Stimulated activated CD4-positive, alpha-beta T cell treated with anti-CD3 and anti-CD28 coated beads, Interleukin-4, amount 100 ng/mL, for 24 hours (primary cell): ENCODE measurements at places on chromosomes 7 and 10.
A peak's percentile ranks its signal among the peaks of the same experiment; 100 is the strongest.

GRCh38 chr7:77538281-77539212 lies 1.5 kb downstream of the PTPN12 start:
- DNase-seq = no peak

GRCh38 chr7:72030994-72031667 lies 381.0 kb downstream of the CALN1 start:
- no peak for DNase-seq

DNA sequence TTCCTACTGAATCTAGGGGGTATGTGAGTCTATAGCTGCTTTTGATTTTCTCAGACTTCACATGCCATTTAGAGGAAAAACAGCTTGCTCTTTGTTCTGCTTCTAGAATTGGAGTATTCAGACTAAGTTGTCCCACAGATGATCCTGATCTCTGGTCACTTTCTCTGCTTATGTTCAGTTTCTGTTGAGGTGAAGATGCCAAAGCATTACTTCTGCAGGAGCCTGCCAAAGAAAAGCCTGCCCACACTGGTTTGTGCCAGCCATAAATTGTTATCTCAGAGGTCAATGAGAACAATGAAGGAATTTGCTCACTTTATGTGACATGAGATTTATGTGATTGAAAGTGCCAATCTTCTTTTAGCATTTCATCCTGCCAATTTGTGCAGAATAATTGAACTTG lies 163.6 kb downstream of the CDK14 start:
- DNase-seq = no peak

GRCh38 chr7:158052381-158053060 lies 535.1 kb downstream of the PTPRN2 start:
- no peak for DNase-seq

DNA sequence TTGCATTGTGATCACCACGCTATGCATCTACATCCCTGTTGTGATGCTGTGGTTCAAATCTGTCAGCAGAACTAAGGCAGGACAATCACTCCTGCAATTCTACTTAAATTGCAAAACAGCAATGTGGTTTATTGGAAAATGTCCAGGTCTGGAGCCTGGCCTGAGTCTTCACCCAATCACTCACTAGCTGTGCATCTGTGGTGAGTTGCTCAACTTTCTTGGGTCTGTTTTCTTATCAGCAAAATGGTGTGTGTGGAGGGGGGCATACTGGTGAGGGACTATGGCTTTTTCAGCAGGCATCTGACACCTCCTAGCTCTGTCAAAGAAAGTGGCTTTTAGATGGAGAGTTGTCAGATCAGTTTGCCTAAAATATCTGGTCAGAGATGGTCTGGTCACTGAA lies 108.3 kb upstream of the FEZF1 start:
- DNase-seq = no peak

GRCh38 chr10:97318772-97319651 lies at the start of gene FRAT1:
Gene FRAT1 (plus strand): TSS chr10:97319271. CDS start chr10:97319454, 183 bp downstream.
- peak; percentile 87 for DNase-seq

DNA sequence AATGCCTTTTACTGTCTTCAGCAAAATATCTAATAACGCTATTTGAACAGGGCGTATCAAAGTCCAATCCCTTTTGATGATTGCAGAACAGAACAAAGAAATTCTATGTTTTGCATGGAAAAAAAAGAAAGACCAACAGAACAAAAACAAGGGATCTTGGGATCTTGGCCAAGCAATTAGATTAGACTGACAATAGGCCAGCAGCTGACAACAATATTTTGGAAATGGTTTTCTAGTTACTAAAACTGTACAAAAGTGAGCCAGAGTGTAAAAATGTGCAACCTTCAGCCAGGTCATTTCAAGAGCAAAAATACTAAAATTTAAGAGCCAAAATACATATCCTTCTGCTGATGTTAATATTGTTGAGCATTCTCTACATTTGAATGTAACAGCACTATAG lies 716.5 kb upstream of the KCND2 start:
- DNase-seq = no peak

DNA sequence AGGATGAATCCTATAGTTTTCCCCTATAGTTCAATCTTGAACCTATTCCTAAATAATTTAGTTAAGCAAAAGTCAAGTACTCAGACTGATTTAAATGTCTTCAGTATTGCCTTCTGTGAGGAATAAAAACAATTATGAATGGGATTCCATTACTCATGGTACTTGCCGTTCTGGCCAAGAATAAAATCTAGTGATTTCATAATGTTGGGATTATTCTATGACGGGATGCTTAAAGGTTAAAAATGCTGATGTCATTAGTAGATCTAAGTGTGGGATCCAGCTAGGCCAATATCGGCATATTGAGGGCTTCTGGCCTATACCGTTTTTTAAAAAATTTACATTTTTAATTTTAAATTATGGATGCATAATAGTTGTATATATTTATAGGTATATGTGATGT lies 5.3 kb downstream of the BPGM start:
- no peak for DNase-seq

DNA sequence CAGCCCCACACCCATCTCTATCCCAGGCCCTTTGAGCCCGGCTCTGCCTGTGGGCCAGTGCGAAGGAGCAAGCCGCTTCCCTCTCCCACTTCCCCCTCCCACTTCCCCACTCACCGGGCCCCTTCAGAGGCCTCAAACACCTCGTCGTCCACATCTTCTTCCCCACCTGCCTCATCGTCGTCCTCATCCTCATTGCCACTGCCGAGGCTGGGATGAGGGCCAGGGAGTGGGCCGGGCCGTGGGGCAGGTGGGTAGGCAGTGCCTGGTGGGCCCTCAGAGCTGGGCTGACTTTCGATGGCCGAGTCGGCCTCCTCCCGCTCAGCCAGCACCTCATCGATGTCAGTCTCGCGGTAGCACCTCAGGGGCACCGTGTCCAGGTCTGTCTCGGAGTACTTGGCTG lies 3.8 kb downstream of the PSD start:
- DNase-seq = no peak

- no peak for DNase-seq
Observed at GRCh38 chr7:20146451-20146850, 70.7 kb downstream of the MACC1 start.

- DNase-seq = no peak
Observed at GRCh38 chr7:151243045-151243349, 5.5 kb downstream of the SMARCD3 start.

DNA sequence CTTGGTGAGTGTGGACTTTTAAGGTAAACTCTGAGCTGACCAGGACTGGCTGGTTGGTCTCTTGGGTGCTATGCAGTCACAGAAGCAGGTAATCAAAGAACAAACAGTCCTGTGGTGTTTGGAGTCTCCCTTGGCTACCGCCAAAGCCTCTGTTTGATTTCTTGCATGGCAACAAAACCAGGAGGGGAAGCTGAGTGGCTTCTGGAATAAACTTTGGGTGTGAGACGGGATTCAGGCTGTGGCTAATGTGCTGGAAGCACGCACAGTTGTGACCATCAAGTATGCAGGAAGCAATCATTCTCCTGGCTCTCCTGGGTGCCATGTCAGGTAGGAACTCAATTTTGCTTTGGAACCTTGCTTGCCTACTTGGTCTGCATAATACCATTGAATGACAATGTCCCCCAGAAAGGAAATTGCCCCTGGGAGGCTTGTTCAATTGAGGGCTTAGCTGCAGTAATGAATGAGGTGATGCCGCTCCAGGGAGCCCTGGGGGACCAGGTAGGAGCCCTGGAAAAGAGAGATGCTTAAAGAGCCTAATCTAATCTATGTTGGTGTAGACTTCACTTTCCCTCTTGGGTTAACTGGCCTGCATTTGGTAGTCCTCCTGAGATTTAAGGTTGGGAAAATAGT lies at the start of gene CDHR3:
Gene CDHR3, plus strand, starts transcription at position 227 of the 630 bp plus-strand sequence. Its CDS starts 55 bp downstream, at position 282.
- DNase-seq = no peak

DNA sequence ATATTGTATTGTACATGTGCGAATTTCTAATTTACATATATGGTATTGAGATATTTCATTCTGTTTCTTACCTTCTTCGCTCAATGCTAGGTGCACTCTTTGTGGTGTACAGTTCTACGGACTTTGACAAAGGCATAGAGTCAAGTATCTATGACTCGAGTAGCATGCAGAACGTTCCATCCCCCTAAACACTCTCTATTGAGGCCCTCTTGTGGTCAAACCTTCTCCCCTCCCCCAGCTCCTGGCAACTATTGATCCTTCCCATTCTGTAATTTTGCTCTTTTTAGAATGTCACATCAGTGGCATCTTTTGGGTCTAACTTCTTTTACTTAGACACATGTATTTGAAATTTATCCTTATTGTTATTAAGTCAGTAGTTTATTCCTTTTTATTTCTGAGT lies 30.7 kb upstream of the GDF10 start:
- no peak for DNase-seq

- DNase-seq = no peak
Observed at GRCh38 chr10:86671985-86672710, 3.8 kb downstream of the LDB3 start.

- no peak for DNase-seq
Observed at GRCh38 chr10:124606822-124607221, 137.4 kb downstream of the FAM53B start.

GRCh38 chr7:130397758-130398073 lies 17.4 kb downstream of the CPA1 start:
- no peak for DNase-seq

DNA sequence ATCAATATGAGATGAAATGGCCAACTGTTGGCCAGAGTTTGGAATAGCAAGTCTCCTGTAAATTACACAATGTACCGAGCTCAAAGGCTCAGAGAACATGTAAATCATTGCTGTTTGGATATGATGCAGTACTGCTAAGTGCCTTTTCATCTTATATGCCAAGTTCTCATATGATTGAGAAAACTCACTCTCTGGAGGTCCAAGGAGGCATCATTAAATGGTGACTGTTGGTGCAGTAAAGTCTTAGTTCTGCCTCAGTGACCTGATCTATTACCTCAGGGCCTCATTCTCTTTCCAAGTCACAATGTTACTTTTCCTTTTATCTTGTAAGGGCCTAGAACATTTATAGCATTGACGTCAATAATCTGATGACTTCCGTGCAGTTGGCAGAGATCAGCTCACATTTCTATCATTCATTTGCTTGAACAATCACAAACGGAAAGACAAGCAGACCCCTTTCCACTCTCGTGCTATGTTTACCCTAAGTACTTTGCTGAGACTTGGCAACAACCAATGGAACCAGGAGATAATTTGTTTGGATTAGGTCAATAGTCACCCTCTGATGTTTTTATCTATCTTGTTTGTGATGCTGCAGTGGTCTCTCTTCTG lies 32.6 kb upstream of the PDK4 start:
- DNase-seq = no peak

DNA sequence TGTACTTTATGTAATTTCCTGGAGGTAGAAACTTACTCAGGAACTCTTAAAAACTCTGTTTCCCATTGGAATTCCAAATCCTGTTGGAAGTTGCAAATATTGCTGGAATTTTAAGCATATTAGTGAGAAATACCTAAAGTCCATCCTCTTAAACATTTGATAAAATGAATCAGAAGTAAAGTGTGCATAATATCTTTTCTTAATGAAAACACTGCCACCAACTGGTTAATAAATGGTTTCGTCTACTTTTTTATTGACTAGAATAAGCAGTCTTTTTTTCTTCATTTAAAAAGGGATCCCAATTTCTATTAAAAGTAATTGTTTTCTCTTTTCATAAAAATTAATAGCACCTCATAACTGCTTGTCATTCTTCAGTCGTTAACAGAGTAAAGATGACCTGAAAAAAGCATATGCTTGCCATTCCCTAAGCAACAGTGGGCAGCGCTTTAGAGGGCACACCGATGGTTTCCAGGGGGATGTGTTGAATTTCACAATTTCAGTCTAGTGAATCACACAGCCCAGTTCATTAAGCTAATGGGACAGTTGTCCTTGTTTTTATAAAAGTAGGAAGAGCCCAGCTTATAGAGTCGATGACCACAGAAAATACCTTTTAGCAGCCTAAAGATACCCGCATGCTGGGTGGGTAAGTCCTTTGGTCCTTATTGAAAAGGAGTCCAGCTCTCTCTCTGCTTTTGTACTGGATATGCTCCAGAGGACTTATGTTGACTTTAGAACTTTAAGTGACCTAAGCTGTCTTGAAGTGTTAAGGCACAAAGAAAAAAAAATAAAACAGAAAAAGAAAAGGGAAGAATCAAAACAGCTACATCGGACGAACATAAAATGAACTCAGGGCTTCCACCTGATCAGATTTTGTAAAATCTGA lies 28.5 kb downstream of the NPS start:
- no peak for DNase-seq

DNA sequence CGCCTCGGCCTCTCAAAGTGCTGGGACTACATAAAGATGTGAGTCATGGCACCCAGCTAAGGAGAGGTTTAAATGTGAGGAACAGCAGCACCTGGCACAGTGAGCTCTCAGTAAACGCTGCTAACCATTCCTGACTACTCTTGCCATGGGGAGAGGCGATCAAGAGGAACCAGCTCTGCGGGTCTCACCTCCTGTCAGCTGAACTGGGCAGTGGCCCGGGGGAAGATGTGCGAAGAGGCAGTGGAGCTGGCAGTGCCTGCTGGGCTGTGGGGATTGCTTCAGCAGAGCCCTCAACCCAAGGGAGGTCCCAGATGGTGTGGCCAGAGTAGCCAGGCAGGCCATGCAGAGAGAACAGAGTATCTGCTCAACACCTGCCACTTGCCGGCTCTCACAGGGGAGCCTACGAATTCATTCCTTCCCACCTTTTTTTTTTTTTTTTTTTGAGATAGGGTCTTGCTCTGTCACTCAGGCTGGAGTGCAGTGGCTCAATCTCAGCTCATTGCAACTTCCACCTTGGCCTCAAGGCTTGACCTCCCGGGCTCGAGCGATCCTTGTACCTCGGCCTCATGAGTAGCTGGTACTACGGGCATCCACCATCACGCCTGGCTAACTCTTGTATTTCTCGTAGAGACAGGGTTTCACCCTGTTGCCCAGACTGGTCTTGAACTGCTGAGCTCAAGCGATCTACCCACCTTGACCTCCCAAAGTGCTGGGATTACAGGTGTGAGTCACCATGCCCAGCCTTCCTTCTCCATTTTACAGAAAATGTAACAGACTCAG lies 6.8 kb downstream of the POLM start:
- DNase-seq = no peak

- no peak for DNase-seq
Observed at GRCh38 chr7:123260428-123260960, 60.7 kb upstream of the SLC13A1 start.

DNA sequence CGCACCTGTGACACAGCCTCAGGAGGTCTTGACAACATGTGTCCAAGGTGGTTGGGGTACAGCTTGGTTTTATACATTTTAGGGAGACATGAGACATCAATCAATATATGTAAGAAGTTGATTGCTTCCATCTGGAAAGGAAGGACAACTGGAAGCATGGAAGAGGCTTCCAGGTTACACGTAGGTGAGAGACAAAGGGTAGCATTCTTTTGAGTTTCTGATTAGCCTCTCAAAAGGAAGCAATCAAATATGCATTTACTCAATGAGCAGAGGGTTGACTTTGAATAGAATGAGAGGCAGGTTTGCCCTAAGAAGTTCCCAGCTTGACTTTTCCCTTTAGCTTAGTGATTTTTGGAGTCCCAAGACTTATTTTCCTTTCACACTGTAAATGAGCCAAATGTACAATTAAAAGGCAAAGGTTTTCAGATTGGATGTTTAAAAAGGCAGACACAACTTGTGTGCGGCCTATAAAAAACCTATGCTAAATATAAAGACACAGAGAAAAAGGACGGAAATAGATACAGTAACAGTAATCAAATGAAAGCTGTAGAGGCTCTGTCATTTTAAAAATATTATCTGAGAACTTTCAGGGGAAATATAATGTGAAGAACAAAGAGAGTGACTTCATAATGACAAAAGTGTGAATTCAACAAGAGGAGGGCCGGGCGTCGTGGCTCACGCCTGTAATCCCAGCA lies 65.7 kb upstream of the LANCL2 start:
- DNase-seq = no peak

- DNase-seq = no peak
Observed at GRCh38 chr7:128665057-128665456, 7.0 kb upstream of the GARIN1A start.
